ENCODE measurements at places on chromosomes 5 and 9.

- no peak for DNase-seq
Observed at GRCh38 chr9:80127920-80128319, 556.2 kb downstream of the TLE4 start.

DNA sequence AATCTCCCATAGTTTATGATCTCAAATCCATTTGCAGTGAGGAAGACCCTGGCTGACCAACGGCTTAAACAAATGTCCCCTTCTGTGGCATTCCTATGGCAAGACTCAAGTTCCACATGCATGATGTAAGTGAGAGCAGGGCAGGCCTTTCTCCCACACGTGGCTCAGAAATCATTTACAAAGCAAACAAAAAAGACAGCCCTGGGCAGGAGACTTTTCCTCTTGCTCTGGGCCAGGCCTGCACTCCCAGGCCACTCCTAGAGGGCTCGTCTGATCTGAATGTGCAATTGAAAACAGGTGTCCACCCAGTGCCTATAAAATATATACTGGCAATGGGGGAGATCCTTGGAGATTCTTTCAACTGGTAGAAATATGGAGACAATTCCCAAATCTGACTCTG lies 123.1 kb downstream of the DMRT2 start:
- DNase-seq, result no peak

DNA sequence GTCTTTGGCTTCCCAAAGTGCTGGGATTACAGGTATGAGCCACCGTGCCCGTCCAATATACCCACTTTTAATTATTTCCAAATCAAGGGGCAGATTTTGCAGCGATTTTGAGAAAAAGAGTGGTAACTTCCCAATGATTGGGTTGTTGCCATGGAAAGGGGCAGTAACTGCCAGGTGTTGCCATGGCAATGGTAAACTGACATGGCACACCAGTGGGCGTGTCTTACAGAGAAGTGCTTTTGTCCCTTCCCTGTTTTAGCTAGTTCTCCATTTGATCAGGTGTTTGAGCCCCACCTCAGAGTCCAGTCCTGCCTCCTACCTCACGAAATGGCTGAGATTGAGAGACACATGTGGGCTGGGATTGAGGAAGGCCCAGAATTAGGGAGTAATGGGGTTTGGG lies 86.3 kb upstream of the IER5L start:
- DNase-seq, result no peak

- DNase-seq, result no peak
Observed at GRCh38 chr5:80967500-80968181, 7.5 kb downstream of the RASGRF2 start.

GRCh38 chr5:91059409-91059808 lies 323.7 kb downstream of the ARRDC3 start:
- peak; percentile 31 for DNase-seq

DNA sequence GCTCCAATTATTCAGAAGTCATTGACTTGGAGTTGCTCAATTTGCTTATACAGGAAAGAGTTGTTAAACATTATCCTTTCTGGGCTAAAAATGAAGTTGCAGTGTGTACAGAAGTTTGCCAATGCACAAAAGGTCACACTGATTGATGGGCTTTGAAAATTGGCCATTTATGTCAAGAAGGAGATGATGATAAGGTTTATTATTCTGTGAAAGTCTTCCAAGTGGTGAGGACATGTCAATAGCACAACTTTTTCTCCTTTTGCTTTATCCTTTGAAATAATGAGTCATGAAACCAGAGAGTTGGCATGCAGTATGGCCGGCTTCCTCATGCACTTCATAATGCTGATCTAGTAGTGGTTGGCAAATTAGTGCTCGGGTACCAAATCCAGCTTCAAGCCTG lies 848.5 kb upstream of the WWC1 start:
- DNase-seq, result no peak
